NCI-H2081 treated with DMSO at 0.1 percent for 48 hours (cell line): ENCODE measurements at places on chromosomes 7 and 10.

- DNase-seq: no peak
Measured at GRCh38 chr10:90845726-90846125, 12.1 kb downstream of the HTR7 start.

- no peak for DNase-seq
Measured at GRCh38 chr7:19102884-19103283, 14.6 kb downstream of the TWIST1 start.

DNA sequence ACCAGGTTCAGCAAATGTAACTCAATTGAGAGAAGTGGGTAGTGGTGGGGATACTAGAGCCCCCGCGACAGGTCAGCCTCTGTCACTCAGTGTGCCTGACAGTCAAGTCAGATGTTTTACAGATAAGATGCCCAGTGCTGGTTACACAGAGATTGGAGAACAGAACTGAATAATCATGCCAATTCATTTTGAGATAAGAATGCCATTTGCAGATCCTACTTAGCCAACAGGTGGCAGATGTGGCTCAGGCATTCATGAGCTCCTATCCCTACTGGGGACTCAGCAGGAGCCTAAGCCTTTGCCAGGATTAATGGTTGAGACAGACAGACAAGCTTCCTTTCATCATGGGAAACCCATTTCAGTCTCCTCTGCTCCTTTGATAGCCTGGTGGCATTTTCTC lies 137.8 kb downstream of the MAPK8 start:
- no peak for DNase-seq

DNA sequence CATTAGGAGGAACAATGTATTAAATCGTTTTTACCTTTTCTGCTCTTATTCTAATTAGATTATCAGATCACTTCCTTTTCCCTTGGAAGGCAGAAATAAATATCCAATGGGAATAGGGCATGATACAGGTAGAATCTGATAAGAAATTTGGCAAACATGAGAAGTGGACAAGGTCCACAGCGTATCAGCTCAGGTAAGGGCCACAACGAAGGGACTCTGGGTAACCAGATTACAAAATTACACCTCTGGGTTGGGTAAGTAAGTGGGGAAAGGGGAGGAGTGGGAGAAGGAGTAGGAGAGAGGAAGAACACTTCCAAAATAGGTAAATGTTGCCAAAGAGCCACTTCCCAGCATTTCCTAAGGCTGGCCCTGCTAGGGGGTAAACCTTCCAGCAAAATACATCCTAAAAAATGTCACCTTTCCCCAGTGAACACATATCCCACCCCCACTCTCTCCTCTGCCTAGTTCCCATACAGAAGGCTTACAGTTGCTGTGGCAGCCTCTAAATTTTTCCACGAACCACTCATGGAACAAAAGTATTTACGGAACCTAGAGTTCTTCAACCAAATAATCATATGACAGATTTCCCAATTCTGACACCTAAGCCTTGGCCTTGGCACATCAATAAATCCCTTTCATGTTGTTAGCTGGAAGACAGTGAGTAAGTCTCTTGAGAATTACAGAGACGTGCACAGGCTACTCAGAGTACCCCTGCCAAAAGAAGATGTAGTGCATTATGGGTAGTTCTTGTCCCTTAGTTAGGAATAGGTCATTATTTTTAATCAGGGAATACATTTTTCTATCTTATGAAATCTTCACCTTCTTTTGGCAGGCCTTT lies 51.5 kb upstream of the DLX6 start:
- DNase-seq: no peak

DNA sequence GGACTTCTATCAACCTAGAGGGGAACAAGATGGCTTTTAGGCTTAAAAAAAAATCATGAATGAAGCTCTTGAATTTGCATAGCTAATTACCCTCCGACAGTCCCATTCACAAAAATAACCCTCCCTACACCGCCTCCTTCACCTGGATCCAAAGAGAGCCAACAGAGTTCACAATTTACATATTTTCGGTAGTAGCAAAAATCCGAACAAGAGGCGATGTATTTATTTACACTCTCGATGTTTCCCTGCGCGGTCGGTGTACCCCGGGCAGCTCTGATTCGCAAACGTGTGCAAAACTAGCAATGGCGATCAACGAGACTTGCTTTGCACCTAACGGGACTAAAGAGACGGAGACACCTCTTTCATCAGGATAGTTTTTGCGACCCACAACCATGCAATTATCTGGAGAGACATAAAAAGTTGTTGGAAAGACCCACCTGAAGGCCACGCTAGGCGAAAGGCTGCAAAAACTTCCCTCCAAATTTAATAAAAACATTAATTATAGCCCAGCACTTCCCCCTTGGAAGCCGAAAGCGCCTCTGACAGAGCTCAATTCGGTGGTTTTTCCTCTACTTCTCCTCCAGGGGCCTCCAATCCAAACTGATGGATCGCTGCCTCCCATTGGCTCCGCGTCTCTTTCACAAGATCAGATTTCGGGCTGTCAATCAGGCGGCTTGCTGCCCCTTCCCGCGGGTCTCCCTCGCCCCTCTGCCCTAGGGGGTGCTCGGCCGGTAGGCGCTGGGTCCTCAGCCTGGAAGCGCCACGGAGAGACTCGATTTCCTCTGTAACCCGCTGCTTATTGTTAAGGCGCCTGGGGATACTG lies at the start of gene ETV1:
ETV1 (minus strand) TSS at position 541 of the 823 bp plus-strand sequence. CDS start 614 bp downstream, outside the sequence.
- DNase-seq: peak; percentile 78

GRCh38 chr7:101123703-101124068 lies 3.2 kb upstream of the SERPINE1 start:
- no peak for DNase-seq

DNA sequence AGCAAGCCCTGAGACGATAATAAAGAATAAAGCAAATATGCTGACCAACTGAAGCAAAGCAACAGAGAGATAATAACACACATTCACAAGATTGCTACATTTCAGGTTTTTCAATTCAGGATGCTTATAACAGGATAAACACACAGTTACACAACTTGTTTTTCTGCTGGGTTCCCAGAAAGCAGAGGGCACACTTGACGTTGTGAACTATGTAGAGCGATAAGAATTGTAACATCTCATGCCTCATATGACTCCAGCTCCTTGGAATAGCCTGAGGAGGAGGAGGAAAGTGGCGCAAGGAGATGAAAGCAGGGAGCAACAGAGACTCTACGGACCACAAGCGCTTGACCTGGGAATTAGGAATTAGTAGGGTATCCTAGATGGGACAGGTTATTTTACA lies 201.7 kb downstream of the SKAP2 start:
- DNase-seq: no peak

- no peak for DNase-seq
Measured at GRCh38 chr10:35324196-35324595, 12.1 kb upstream of the CCNY start.

DNA sequence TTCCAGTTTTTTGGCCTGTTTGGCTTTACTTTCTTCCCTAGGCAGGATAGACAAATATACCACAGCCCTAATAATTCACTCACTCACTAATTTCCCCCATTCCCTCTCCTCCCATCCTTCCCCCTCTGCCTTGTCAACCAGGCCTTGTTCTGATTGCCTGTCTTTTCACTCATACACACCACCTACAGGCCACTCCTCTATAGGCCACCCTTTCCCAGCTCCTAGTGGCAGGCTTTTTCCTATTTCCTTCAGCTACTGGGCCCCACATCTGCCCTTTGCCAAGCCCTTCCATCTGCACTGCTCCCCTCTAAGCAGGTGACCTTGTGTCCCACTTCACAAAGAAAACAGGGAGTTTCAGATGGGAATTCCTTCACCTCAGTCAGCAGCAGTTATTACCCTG lies 59.8 kb upstream of the MSRB2 start:
- no peak for DNase-seq

GRCh38 chr10:128487517-128487916 lies 361.3 kb upstream of the MKI67 start:
- no peak for DNase-seq

DNA sequence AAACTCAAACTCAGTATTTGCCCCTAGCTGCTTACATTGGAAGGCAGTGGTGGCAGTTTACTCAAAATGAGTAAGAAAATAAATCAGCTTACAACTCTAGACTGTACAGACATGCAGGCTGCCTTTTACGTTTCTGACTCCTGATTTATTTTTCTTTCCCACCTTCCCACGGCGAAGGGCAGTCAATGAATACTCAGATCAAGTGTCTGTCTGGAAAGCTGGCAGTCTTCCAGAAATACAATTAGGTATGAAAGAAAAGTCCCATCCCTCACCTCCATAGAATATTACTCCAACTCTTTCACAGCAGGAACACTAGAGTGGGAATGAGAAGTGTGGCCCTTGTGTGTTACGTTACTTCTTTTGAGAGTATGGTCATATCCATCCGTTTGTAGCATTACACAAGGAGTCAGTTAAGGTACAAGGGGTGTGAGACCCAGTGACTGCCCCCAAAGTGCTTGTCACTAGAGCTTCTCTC lies 1.3 kb upstream of the PAPSS2 start:
- DNase-seq: no peak
